Left hindlimb (tissue), 1 donor: ENCODE measurements at places on chromosomes 4 and X.

- no peak for DNase-seq
Measured at GRCh38 chr4:88814043-88814617, 116.5 kb upstream of the NAP1L5 start.

DNA sequence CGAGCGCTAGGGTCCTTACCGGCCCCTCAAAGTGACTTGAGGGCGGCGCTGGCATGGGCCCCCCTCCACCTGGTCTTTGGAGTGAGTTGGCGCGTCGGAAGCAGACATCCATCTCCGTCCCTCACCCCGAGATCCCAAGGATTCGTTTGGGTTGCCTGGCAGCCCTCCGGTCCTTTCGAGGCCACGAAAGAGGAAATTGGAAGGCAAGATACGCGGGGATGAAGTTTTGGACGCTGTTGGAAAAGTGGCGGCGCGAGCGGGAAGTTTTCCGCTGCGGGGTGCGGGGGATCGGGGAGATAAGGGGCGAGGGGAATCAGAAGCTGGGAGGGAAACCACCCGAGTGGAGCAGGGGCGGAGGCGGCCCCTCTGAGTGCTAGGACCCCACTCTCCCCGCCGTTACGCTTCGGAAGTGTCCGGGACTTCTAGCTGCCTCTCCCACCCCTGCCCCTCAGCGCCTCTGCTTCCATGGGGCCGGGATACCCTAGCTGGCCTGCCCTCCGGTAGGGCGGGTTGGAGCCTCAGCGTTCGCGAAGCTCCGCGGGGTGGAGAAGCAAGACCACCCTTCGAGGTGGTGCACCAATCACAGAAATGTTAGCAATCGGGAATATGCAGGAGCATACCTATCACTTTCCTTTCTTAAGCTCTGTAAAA lies 57.8 kb downstream of the FRMPD3 start:
- DNase-seq = no peak

DNA sequence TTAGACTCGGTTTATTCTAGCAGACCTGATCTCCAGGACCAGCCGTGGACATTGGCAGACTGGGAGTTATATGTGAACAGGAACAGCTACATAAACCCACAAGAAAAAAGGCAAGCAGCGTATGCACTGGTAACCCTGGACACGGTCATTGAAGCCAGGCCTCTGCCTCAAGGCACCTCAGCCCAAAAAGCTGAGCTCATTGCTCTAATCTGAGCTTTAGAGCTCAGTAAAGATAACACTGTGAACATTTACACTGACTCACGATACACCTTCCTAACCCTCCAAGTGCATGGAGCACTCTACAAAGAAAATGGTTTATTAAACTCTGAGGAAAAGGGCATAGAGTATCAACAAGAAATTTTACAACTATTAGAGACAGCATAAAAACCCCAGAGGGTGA lies 148.9 kb upstream of the FGF16 start:
- no peak for DNase-seq

DNA sequence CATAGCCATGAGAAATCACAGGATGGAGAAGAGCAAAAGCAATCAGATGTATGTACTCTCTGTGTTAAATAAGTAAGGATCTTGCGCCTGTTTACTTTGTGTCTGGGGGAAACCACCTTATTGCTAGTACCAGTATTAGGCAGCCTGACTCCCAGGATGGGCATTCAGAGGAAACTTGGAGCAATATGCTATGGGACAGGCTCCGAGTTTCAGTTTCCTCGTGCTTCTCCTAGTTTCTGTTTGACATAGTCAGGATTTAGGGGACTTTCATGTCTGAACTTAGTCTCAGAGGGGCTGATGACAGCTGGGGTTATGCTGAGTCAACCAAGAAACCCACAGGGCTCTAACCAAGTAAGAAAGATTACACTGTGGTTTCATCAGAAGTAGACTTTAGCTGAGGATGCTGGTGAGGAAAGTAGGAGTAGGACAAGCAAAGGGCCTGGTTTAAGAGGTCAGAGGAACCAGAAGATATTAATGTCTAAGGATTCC lies 13.5 kb downstream of the NSUN7 start:
- no peak for DNase-seq

GRCh38 chrX:97372001-97372766 lies 488.5 kb downstream of the RPA4 start:
- DNase-seq = no peak

DNA sequence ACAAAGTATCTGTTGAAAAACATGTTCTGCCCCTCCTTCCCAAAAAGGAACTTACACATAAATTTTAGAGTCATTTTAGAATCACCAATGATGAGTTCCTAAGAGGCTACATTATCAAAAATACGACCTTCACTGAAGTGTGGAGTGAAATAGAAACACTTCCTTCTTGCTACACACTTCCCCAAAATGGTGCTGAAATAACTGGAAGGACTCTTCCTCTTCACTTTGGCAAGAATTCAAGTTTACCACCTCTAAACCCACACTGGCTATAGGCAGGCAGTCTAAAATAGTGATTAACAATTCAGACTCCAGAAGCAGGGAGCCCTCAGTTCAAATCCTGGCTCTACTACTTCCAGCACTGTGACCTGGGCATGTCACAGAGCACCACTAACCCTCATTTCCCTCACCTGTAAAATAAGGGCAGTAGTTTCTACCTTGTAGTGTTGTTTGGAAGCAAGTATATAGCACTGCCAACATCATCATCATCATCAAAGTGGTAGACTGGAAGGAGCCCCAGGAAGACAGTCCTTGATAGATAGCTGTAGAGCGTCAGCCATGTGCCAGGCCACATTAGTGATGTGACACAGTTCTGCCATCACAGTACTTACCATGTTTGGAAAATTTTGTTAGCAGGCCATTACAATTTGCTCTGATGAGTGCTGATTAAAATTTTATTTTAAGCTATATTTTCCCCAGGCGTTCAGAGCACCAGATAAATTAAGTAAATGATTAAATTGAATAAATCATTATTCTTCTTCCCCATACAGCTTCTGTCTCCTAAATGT lies 103.3 kb downstream of the PARM1 start:
- DNase-seq = no peak

DNA sequence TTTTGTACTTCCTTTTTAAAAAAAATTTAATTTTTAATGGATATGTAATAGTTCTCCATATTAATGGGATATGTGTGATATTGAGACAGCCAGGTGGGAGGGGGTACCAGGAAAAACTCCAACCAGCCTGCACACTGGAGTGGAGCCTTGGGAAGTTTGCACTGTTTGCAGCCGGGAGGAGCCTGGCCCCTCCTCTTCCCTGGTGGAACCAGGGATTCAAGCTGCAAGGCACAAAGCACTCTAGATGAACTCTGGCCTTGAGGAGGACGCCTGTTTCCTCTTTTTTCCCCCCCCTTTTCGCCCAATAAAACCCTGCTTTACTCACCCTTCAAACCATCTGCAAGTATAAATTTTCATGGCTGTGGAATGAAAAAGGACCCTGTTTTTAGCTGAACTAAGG lies 48.2 kb upstream of the GC start:
- no peak for DNase-seq

- DNase-seq = no peak
Measured at GRCh38 chr4:7900334-7900909, 39.2 kb downstream of the AFAP1 start.

GRCh38 chr4:47669946-47670345 lies 167.9 kb downstream of the CORIN start:
- DNase-seq = no peak

DNA sequence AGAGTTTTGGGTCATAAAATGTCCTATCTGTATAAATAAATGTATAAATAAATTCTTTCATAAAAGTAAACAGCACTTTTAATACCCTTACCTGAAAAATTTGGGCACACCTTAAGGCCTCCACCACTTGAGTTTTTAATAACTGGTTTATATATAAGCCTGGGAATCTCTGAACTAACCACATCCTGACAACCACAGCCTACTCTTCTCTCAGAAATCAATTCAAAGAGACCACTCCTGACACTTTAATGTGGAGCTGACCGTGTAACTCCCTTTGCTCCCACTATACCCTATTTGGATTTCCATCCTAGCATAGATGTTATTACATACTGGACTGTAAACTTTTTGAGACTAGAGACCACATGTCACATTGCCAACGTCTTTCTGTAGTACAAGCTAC lies 3.5 kb downstream of the FBXL5 start:
- DNase-seq = no peak

GRCh38 chr4:3287972-3288570 lies 4.8 kb upstream of the RGS12 start:
- DNase-seq = no peak

GRCh38 chrX:130109429-130110378 lies 593 bp downstream of the ELF4 start:
- DNase-seq = no peak

DNA sequence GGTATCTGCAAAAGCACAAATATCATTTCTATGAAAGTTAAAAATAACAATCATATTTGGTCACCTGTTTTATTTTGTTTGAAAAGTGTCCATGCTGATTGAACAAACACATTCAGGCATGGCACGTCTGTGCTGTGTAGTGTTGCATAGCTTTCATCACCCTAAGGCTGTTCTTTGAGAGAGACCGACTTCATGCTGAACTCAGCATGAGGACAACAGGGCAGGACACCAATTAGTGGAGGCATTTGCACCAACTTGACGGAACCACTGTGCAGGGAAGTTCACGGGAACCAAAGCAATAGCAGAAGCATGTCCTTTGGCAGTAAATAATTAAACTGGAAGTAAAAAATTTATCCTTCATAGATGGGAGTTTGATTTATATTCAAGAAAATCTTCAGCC lies 158.4 kb upstream of the SLC7A11 start:
- DNase-seq = no peak

- DNase-seq = no peak
Measured at GRCh38 chr4:184896868-184897715, 71.3 kb upstream of the ACSL1 start.

DNA sequence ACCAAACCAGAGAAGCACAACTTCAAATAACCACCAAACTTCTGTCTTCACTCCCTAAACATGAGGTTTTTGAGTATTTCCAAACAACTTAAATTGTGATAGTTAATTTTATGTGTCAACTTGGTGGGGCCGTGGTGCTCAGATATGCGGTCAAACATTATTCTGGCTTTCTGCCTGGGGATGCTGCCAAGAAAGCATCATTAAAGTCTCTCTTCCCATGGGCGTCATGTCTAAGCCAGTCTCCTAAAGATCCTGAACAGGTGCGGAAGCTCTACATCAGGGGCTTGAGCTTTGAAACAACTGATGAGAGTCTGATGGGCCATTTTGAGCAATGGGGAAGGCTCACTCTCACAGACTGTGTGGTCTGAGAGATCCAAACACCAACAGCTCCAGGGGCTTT lies 24.1 kb upstream of the SOD3 start:
- DNase-seq = no peak

GRCh38 chr4:123233136-123233768 lies 163.3 kb upstream of the SPRY1 start:
- DNase-seq = no peak

DNA sequence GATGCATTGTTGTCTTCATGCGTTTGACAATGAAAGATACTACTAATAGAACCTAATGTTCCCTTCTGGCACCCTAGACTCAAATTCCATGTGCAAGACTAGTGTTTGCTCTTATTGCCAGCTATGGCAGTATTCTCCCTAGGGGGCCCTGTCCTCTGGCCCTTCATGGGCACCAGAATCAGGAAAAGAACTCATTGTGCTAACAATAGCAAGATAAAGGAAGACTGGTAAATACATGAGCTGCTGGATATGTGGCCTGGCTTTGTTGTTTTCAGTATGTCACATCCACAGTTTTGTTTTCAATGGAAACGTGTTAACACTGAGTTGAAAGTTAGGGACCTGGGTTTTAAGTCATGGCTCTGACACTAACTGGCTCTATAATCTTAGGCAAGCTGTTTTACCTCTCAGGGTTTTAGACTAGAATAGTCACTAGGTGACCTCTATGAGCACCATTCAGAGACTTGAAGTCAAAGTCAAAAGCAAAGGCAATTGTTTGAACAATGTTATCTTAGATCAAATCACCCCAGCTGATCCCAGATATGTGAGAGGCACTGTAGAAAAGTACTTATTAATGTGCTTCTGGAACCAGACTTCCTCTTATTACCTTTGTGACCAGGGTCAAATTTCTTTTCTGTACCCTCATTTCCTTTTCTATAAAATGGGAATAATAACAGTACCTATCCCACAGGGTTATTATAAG lies 253.7 kb upstream of the DIAPH2 start:
- no peak for DNase-seq

GRCh38 chr4:96729641-96730040 lies 889.7 kb downstream of the PDHA2 start:
- no peak for DNase-seq

DNA sequence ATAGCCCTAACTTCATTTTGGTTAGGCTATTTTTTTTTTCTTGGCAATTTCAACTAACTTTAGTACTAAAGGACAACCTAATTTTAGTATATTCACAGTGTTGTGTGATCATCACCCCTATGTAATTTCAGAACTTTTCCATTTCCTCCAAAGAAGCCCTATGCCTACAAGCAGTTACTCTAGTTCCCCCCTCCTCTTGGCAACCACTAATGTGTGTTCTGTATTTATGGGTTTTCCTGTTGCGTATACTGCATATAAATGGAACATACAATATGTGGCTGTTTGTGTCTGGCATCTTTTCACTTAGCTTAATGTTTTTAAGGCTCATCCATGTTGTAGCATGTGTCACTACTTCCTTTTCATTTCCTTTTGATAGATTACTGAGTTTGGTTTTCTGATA lies 57.6 kb downstream of the N4BP2 start:
- no peak for DNase-seq

GRCh38 chr4:95510145-95510544 lies 38.6 kb downstream of the UNC5C start:
- DNase-seq = no peak

DNA sequence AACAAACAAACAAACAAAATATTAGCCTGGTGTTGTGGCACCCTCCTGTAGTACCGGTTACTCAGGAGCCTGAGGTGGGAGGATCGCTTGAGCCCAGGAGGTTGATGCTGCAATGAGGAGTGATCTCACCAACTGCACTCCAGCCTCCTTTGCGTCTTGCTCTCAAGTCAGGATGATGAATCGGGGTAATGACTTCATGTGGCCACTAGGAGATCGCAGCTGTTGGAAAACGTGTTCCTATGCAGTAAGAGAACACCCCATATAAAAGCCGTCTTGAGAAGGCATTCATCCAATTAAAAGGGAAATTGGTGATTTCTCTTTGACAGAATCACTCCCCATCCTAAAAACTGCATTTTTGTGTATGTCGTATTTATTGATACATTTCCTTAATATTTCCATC lies 6.9 kb downstream of the CCNB3 start:
- DNase-seq = no peak

DNA sequence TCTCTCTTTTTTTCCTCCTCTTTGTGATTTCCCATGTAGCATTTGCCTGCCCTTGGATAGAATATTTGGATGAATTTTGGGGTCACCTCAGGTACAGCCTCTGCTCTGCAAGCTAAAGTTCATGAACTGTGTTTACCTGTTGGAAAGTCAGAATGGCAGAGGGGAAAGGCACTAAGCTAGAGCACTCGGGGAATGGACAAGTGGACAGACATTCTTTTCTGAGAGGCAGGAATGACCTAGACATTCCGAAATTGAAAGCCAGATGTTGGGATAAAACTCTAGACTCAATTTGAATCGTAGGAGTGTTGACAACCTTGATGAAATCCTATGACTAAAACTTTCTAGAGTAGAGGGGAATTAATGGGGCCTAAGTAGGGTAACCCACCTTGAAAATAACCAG lies 56.1 kb downstream of the LUZP4 start:
- no peak for DNase-seq

GRCh38 chr4:150402871-150403272 lies 179.1 kb upstream of the MAB21L2 start:
- DNase-seq = no peak

- DNase-seq = peak; percentile 35
Measured at GRCh38 chr4:167233685-167234315, 494 bp downstream of the SPOCK3 start.

- DNase-seq = no peak
Measured at GRCh38 chr4:64385220-64385619, 24.0 kb downstream of the TECRL start.

GRCh38 chr4:20151436-20151835 lies 100.3 kb upstream of the SLIT2 start:
- no peak for DNase-seq
